ENCODE measurements at places on chromosomes 4 and X.

GRCh38 chr4:179307297-179308136, 1865.3 kb upstream of the AGA start:
- no peak for DNase-seq

- no peak for DNase-seq
These were observed 27.8 kb downstream of the BANK1 start for GRCh38 chr4:101818362-101818761.

GRCh38 chrX:48854898-48855297, 19.5 kb upstream of the PCSK1N start:
- DNase-seq: no peak

GRCh38 chrX:133258481-133258880, 40.3 kb upstream of the TFDP3 start:
- no peak for DNase-seq

DNA sequence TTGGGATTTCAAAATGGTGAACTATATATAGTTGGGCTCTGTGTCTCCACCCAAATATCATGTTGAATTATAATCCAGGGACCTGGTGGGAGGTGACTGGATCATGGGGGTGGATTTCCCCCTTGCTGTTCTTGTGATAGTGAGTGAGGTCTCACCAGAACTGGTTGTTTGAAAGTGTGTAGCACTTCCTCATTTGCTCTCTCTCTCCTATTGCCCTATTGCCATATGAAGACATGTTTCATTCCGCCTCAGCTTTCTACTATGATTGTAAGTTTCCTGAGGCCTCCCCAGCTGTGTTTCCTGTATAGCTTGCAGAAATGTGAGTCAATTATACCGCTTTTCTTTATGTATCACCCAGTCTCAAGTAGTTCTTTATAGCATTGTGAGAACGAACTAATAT, 545.6 kb downstream of the TRAM1L1 start:
- no peak for DNase-seq

DNA sequence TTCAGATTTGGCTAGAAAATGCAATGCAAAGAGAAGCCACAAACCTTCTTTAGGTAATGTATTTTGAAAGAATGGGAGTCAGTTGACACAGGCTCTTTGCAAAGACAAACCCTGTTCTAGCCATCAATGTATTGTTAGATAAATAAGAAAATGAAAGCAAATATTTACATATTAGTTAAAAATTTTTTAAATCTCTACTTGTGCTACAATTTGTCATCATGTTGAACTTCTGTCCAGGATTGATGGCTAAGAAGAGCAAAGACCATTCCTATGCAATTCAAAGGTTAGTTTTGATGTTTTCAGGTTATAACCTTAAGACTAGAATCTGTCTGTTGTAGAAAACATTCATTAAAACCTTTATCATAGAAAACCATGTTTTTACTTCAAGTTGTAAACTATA, 788.8 kb upstream of the FTHL17 start:
- DNase-seq: no peak

DNA sequence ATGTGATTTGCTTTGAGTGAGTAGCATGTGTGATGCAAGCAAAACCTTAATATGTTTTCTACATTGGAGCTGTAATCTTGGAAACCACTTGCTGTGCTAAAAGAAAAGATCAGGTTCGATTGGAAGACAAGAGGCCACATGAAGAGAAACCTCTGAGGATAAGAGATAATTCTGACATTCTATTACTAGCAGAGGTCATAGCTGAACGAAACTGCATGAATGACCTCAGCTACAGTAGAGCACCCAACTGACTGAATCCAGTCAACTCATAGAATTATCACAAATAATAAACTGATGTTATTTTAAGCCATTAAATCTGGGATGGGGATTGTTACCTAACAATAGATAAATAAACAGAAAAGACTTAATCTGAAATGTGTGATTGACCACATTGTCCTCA, 147.1 kb downstream of the CAMK2D start:
- no peak for DNase-seq

DNA sequence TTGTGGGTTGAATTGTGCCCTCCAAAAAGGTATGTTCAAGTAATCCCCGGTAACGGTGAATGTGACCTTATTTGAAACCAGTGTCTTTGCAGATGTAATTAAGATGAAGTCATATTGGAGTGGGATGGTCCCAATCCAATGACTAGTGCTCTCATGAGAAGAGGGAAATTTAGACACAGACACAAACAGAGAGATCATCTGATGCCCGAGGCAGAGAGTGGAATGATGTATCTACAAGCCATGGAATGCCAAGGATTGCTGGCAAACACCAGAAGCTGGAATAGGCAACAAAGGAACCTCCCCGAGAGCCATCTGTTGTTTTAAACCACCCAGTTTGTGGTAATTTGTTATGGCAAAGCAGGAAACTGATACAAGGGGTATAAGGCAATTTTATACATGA, 35.1 kb downstream of the RPS6KA3 start:
- no peak for DNase-seq

- no peak for DNase-seq
These were observed 260.5 kb downstream of the TMA16 start for GRCh38 chr4:163755013-163755412.

Measured in T-helper 1 cell (primary cell).